ENCODE measurements at places on chromosomes 7 and 10.

GRCh38 chr10:92689663-92690210 lies at the start of gene HHEX:
HHEX (plus strand) TSS chr10:92689955; CDS start chr10:92689987, 32 bp downstream.
- DNase-seq = no peak

- no peak for DNase-seq
Measured at GRCh38 chr7:114647518-114647917, 232.9 kb downstream of the FOXP2 start.

DNA sequence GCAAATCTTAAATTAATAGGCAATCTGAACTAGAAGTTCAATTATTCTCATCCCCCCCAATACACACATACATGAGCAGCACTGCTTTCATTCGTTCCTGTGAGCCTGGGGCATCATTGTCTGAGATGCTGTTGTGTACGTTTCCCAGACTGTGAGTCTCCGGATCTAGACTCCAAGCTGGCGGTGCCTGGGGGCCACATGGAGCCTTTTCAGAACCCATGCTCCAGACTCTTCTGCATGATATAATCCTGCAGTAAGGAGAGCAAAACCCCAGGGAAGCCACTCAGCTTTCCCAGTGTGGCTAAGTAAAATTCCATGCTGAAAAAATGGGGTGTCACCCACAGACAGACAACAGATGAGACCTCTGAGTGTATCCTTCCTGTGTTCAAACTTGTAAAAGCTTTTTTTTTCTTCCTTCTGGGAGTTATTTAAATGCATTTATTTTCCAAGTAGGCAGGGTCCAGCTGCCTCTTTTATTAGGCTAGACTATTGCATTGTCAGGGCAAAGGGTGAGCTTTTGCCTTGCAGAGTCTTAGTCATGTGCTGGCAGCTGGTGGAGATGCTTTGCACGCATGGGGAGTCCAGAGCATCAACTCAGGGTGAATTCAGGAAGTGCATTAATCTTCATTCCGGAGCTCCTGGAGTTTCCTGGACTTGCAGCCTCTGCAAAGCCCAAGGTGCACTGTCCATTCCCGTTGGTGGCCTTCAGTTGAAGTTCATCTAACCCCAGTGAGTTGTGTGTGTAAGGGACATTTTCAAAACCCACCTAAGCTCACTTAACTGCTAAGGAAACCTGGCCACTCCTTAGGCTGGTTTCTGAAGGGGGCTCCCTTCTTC lies 185.7 kb upstream of the ADO start:
- no peak for DNase-seq

DNA sequence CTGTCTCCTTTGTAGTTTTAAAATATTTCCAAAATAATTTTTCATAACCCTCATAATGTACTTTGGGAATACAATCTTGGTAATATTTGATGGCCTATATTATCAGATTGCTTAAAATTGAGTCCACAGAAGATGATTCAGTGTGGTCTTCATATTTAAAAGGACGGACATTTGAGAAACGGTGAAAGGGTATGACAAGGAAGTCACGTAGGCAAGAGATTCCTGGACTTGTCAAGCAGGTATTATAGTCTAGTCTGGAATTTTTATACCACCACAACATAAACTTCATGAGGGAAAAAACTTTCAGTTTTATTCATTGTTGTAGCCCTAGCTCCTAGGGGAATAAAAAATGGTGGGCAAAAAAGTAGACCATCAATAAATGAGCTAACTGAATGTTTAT lies 82.3 kb downstream of the KMT2E start:
- no peak for DNase-seq

GRCh38 chr7:136400877-136401276 lies 423.7 kb upstream of the MTPN start:
- no peak for DNase-seq

GRCh38 chr7:76330261-76330660 lies 27.8 kb downstream of the HSPB1 start:
- no peak for DNase-seq

GRCh38 chr10:29688230-29688661 lies 53.5 kb upstream of the SVIL start:
- DNase-seq = peak; percentile 25

DNA sequence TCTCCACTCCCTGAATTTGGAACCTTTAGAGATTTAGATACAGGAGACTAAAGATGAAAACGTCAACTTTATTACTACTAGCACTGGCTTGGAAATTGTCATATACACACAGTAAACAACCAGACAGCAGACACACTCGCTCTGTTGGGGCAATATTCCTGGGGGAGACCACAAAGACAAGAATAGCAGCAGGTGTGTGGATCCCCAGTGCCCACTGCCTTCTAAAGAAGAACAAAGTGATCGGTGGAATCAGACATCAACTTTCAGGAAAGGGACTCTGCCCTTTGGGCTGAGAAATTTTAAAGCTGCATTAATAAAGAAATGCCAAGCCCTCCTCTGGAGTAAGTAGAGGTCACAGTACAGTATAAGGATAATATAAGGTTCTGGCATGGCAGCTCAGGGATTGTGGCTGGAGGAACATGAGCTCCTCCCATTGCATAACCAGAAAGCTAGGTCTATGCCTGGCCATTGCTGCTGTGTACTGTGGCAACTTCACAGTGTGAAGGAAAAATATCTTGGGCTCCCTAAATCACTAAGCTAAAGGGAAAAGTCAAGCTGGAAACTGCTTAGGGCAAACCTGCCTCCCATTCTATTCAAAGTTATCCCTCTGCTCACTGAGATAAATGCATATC lies 57.1 kb upstream of the ANKRD1 start:
- no peak for DNase-seq

DNA sequence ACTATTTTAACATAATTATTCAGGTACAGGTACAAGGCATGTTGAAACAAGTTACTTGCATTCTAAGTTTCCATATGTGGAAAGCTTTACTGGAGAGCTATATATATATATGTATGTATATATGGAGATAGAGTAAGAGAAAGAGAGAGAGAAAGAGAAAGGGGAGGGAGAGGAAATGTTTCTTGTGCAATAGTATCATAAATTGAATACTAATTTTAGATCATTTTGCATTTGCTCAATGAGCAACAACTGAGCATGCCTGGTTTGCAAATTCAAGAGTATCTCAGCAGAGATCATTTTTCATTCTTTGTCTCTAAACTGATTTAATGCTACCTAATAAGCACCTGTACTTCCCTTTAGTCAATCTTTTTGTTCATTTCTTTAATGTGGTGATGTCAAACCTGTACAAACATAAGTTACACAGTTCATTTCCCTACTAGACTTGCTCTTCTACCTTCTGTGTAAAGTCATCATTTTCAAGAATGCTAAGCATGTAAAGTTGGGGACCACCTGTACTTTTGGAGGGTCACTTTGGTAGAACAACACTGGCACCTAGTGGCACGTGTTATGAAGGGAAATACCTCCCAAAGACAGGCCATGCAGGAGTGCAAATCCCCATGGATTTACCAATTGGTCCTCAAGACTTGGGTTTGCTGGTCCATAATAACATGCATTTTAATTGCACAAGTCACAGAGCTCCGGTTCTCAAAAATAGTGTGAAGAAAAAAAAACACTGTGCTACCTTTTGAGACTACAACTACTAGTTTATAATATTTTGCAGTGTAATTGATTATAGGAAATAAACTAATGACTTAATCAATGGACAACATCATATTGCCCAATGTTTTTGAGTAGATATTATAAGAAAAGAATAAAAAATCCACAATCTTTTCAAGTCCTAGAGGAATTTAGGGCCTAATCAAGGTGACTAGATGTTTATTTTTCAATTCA lies 431.2 kb upstream of the IGFBP3 start:
- DNase-seq = peak; percentile 7

DNA sequence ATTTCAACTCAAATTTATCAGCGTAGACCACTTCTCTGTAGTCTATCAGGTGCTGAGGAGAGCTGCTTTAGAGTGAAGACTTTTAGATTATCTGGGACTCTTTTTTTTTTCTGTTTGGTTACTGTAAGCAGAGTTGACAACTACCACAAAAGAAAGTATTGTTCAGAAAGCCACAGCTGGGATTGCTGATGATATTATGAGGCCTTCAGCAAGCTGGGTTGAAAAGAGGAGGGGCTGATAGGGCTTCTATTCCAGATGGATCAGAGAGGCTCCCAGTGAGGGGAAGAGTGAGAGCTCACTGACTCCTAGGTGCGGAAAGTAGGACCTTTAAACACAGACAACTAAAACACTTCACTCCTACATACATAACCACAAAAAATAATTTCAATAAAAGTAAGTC lies 188.5 kb upstream of the FERD3L start:
- no peak for DNase-seq

DNA sequence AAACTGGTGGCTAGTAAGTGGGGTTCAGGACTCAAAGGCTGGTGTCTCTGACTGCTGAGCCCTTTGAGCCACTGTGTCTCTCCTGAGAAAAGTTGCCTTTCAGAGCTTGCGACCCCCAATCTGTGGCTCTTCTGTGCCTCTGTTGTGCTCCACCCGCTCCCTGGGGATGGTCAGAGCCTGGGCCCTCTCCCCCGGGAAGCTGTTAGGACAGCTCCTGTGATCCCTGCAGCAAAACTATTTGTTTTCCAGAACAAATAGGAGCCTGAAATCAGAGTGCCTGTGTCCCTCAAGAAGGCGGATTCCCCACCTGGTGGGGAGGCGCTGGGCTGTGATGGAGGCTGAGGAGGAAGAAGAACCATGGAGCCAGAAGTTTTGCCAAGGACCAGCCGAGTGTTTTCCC lies 56.4 kb upstream of the MXI1 start:
- DNase-seq = no peak

DNA sequence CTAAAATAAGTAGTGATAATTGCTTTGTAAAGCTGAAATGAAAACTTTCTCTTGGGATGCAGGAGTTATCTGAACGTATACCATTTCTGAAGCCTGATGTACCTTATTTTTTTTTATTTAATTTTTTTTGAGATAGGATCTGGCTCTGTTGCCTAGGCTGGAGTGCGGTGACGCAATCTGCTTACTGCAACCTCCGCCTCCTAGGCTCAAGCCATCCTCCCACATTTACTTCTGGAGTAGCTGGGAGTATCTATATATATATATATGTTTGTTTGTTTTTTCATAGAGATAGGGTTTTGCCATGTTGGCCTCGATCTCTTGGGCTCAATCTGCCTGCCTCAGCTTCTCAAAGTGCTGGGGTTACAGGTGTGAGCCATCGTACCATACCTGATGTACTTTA lies 2.4 kb downstream of the PMPCB start:
- no peak for DNase-seq
